Activated CD8-positive, alpha-beta memory T cell treated with anti-CD3 and anti-CD28 coated beads for 24 hours (primary cell): ENCODE measurements at places on chromosomes 6 and 20.
A peak's percentile ranks its signal among the peaks of the same experiment; 100 is the strongest.

DNA sequence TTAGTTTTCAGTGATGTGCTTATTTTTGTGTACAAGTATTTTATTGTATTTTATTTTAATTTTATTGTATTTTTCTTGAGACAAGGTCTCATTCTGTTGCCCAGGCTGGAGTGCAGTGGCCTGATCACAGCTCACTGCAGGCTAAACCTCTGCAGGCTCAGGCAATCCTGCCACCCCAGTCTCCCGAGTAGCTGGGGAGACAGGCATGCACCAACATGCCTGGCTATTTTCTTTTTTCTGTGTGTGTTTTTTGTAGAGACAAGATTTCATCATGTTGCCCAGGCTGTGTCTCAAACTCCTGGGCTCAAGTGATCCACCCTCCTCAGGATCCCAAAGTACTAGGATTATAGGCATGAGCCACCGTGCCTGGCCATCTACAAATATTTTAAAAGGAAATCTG lies 146.3 kb downstream of the MANEA start:
- no peak for DNase-seq

GRCh38 chr6:123636282-123636681 lies 468 bp downstream of the TRDN start:
- no peak for DNase-seq

DNA sequence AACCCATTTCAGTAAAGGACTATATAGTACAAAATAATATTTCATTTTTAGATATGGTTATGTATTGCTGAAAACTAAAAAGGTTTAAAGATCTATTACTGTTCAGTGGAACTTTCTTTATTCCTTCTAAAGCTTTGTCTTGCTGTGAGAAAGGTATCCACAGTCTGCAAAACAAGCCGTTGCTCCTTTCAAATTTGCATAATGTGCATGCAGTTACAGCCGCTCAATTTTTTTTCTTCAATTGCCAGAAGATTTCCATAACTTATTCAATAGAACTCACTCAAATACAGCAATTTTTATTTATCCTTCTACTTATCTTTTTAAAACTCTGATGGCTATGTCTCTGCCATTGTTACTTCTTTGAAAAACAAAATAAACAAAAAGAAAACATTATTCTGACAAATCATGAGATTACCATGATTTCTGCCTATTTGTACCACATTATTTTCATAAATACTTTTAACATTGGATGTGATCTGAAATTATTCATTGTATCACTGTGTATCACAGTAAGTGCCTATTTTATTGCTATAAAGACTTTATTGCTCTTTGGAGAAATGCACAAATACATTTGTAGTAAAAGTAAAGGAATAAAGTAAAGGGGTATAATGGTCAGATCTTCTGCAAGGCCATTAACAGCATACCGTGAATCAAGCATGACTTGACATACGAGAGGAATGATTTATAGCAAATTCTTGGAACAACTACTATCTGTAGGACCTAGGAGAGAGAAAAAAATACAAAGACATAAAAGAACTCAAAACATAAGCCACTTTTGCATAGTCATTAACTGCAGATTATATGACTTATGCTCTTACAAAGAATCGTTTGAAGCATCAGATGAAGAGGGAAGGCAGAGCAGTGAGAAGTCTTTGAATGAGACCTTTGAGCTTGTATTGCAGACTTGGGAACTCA lies 29.6 kb upstream of the HBS1L start:
- no peak for DNase-seq

- peak; percentile 73 for DNase-seq
These were observed at the start of gene HELZ2 for GRCh38 chr20:63574156-63574828. Gene HELZ2 (minus strand): TSS chr20:63574239. CDS start chr20:63572385, 1,854 bp downstream.

DNA sequence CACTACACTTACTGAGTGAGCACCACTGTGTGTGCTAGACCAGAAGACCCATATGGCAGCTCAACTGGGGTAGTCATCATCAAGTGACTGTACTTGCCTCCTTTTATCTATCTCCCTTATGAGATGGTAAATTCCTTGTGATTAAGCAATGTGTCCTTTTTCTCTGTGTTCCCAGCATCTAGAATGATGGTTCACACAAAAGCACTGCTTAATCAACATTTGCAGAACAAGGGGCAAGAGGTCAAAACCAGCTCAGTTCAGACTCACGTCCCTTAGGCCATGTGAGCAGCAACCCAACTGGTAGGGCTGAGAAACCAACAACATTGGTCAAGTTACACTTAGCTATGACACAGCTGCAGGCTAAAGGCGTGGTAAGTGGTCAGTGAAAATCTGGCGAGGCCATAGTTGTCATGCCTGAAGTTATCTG lies 10.0 kb downstream of the TRAM2 start:
- no peak for DNase-seq
